ENCODE measurements at places on chromosomes 5 and 9.
A peak's percentile ranks its signal among the peaks of the same experiment; 100 is the strongest.

DNA sequence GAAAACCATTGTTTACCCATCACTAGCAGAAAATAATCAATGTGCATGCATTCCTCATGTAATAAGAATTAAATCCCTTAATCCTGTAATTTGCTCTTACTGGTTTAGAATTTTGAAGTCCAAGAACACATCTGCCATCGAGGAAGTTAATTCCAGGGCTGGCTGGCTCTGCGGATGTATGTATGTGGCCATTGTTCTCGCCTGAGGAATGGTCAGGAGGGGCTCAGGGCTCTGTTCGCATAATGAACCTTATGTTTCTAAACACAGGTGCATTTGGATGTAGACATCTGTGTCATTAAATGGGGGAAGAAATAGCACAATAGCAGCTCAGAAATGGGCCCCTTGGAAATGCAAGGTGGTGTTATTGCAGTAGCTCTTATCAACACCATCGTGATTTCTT is 148.6 kb upstream of the GAS1 start:
- no peak for DNase-seq

DNA sequence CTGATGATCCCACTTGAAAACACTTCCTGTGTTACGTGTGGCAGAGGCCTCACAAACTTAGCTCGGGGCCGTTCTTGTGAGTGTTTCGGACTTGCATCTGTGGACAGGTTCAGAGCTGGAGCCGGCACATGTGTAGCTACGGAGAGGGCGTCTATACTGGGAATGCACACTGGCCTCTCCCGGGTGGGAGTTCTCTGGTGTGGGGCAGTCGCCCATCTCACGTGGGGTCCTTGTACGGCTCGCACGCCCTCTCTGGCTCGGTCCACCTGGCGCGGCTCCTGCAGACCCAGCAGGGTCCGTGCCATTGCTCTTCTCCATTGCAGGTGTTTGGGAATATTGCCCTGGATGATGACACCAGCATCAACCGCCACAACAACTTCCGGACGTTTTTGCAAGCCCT is 197.9 kb downstream of the CACNA1B start:
- no peak for DNase-seq

GRCh38 chr9:126844085-126844484 is 16.4 kb upstream of the ZBTB34 start:
- DNase-seq = peak; percentile 49

GRCh38 chr5:55904152-55904551 is 53.0 kb downstream of the IL31RA start:
- no peak for DNase-seq

- no peak for DNase-seq
Observed at GRCh38 chr5:181053488-181054121, 13.5 kb downstream of the BTNL9 start.

DNA sequence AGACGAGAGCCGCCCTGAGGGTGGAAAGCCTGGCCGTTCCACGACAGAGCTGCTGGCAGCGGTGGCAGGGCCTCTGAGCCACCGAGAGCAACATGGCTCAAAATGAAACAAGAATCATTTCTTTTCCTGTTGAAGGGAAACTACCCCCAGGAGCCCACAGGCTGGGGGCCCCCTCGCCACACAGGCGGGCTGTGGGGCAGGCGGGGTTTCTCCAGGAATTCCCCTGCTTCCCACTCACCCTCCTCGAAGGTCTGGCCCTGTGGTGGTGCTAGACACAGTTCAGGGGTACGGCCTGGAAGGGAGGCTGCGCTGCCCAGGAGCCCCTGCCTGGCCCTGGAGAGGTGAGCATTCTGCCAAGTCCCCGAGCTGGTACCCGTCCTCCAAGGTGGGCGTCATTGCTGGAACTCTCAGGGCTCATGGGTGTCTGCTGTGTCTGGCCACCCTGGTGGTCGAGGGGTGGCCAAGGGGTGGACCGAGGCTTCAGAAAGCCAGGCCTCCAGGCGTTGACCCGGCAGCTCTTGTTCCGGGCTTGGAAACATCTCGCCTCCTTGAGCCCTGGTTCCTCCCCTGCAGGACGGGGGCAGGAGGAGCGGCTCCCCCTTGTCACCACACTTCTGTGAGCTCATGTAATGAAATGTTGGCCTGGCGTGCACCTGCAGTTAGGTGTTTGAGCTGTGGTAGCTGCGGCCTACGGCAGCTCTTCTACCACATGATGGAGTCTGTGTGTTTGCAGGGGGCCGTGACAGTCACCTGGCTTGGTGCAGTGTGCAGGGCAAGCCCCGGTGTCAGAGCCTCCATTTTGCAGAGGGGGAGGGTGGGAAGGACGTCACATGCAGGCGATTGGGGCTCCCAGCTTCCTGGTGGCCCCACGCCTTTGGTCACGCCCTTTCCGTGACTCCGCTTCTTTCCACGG is 65.3 kb downstream of the RXRA start:
- peak; percentile 51 for DNase-seq

All from hematopoietic multipotent progenitor cell (in vitro differentiated cells).